ENCODE measurements at places on chromosomes 16 and 17.
A peak's percentile ranks its signal among the peaks of the same experiment; 100 is the strongest.

- DNase-seq = no peak
Measured at GRCh38 chr16:31532120-31532519, 4.4 kb downstream of the AHSP start.

- peak; percentile 87 for DNase-seq
Measured at GRCh38 chr17:82242977-82243647, 14.3 kb downstream of the SLC16A3 start.

DNA sequence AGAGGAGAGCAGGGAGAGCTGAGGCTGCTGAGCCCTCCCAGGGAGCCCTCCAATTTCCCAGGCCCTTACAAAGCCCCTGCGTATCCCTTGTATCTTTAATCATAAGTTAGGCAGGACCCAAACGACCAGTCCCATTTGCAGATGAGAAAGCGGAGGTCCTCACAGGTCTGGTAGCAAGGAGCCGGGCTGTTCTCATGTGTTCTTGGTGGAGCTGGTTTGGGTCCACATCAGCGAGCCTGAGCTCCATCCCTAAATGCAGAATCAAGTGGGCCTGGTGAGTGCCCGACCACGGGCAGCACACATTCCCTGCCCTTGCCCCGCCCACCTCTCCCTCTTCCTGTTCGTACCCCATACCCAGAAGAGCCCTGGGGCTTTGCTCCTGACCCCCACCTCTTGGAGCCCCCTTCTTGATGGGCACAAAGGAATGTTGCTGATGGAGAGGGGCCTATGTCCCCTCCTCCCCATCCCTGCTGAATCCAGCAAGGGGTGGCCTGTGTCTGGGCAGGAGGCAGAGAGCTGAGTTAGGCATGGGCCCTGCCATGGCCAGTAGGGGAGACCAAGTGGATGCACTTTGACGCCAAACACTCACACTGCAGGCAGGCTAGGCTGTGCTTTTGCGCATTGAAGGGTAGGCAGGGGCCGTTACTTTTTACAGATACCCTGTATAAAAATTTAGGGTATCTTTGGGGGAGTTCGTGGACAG is 18.3 kb upstream of the ADCY7 start:
- no peak for DNase-seq

DNA sequence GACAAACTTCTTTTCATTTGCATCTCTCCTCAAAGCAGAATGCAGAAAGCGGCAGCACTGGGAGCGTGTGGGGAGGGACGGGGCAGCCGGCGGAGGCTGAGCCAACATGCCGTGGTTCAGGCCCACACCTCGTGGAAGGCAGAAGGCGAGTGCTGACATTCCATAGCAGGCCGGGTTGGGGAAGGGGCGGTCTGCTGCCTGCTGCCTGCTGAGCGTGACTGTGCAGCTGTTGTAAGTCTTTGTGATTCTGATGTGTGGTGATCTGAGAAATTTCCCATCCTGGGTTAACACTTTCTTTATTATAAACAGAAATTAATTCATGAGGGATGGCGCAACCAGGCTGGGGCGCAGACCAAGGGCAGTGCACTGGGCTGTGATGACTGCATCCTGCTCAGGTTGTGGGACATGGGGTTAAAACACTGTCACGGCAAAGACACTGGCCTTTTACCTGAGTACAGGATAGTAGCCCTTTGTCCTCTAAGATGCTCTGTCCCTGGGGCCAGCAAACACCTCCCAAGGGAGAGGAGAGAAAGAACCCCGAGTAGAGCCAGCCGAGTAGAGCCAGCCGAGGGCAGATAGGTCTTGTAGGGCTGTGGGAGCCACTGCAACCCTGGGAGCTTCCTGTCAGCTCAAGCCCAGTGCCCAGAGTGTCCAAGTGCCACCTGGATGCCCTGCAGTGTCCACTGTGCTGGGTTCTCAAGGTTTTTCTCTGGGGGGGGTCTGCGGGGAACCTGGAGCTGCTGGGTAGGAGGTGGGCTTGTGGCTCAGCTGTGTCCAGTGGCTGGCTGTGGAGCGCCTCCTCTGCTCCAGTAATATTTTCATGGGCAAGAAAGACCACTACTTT is 8.8 kb upstream of the DNASE1 start:
- DNase-seq = peak; percentile 74

DNA sequence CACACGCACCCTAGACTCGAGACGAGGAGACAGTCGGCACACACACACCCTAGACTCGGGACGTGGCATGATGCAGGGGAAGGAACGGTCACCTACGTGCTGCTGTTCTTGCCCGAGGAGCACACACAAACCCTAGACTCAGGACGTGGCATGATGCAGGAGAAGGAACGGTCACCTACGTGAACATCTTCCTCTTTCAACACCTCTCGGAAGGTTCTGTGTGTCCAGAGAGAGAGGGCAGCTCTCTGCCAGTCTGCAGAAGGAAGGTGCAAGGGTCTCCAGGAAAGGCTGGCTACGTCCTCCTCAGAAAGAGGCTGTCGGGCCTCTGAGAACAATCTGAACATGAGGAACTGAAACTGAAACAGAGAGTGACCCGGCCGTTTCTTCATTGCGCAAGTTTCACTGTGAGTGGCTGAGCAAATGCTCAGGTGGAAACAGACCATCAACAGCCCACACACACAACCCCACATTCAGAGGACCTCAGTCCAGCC is 43.4 kb downstream of the ZNF276 start:
- no peak for DNase-seq

Measured in right hindlimb (tissue), 1 donor.